ENCODE measurements at places on chromosomes 6 and 20.
A peak's percentile ranks its signal among the peaks of the same experiment; 100 is the strongest.

GRCh38 chr6:80133020-80133419 lies 26.5 kb downstream of the BCKDHB start:
- DNase-seq: peak; percentile 49

- no peak for DNase-seq
These were observed 213.0 kb upstream of the FAM83B start for GRCh38 chr6:54633601-54634000.

DNA sequence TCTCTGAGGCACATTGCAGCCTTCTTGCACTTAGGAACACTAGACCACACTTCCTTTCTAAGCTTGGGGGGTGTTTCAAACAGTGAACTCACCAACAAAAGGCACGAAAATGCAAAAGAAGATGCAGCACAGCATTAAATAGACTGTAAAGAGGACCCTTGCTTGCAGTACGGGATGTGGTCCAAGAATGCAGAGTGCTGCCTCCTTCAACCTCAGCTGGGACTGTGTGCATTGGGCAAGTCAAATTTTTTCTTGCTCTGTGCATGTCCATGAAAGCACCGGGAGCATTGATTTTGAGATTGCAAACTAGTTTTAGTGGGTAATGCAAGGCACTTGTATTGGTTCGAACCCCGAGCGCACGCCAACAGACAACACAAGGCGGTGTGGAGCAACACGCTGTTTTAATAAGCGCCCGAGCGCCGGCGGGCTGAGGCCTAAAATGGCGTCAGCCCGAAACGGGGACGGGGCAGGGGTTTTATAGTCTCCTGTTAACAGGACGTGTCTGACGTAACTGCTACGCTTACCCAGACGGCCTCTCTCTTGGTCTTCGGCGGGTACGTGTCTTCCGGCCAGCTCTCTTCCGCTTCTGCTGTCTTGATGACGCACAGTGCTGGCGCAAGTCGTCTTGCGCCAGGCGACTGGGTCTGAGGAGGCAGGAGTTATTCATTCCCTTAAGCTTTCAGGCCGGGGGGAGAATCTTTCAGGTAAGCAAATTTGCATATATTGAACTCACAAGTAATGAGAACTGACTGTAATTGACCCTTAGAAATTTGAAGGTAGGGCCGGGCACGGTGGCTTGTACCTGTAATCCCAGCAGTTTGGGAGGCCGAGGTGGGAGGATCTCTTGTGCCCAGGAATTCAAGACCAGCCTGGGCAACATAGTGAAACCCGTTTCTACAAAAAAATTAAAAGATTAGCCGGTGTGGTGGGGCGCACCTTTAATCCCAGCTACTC lies 18.7 kb upstream of the ZFP64 start:
- no peak for DNase-seq

DNA sequence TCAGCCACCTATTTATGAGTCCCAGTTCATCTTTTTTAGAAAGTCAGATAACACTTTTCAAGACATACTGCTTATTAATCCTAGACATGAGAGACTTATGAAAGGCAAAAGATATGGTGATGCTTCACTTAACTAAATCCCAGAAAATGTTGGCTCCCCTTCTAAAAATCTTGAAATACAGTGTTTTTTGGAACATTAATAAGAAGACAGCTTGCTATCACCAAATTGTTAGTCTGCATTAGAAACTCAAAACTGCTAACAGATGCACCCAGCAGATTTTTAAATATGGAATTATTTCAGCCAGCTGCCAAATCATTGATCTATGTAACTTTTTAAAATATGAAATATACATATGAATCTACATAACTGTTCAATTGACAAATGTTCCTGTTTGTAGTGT lies 108.6 kb upstream of the TIAM2 start:
- no peak for DNase-seq

- DNase-seq: no peak
These were observed 6.3 kb upstream of the NAA20 start for GRCh38 chr20:20010639-20011500.
